Caco-2 (cell line): ENCODE measurements at places on chromosomes 12 and 14. TPM values are rescaled to one million over a fixed set of nuclear protein-coding genes. Genes with fewer than 3 reads are reported as not detected.

GRCh38 chr12:44488180-44488579 is 387.9 kb downstream of the NELL2 start:
- H3K4me3 ChIP-seq = no peak overlapping the region
- no peaks in the 10 kb centered on the region for H3K36me3 ChIP-seq
- H3K4me1 ChIP-seq = no peaks in the 10 kb centered on the region
- H3K27ac ChIP-seq = no peak overlapping the region

DNA sequence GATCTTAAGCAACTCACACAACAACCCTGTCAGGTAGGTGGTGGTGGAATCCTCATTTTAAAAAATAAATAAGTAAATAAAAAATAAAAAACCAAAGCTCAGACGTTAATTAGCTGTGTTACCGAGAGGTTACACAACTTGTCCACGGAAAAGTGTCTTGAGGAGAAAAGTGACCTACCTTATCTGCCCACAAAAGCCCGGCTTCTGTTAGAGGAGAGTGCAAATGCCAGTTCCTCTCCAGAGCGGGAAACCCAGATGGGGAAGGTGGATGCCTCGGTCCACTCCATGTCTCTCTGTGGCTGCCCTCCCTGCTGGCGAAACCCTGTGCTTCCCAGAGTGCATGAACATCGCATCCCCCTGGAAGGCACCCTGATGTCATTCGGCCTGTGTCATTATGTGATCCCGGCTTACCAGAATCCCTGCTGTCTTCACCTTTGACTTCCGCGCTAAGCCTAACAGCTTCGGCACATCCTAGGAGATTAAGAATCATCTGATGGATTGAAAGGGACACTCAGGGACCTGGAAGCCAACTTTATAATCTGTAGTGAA is 6.4 kb downstream of the MLXIP start:
- no peak overlapping the region for H3K27ac ChIP-seq
- no peak for DNase-seq
- no peaks in the 10 kb centered on the region for H3K27me3 ChIP-seq
- peaks cover 2% of the 10 kb centered on the region for H3K4me1 ChIP-seq
- H3K36me3 ChIP-seq = no peaks in the 10 kb centered on the region; the same call in 1 of the 2 replicates

DNA sequence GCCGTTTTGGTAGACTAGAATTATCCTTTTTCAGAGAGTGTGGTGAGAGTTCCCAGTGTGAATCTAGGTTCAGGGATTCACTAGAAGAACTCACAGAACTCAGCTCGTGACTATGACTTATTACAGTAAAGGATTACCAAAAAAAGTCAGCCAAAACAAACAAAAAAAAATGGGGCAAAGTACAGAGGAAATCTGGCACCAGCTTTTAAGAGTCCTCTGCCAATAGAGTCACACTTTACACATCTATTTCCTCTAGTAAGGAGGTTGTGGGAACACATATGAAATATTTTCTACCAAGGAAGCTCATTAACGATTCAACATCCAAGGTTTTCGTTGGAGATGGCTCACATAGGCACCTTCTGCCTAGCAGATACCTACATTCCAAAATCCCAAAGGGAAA is 28.2 kb downstream of the TSPAN19 start:
- H3K36me3 ChIP-seq = no peaks in the 10 kb centered on the region
- H3K4me1 ChIP-seq = no peaks in the 10 kb centered on the region
- H3K27me3 ChIP-seq = no peaks in the 10 kb centered on the region; the same call in 1 of the 2 replicates
- no peak overlapping the region for H3K4me3 ChIP-seq
- no peak overlapping the region for H3K27ac ChIP-seq
- no peak for DNase-seq

- no peak overlapping the region for H3K4me3 ChIP-seq
- DNase-seq = no peak
- H3K27ac ChIP-seq = peak overlapping the region; percentile 53
- H3K36me3 ChIP-seq = no peaks in the 10 kb centered on the region
- H3K4me1 ChIP-seq = peaks cover 13% of the 10 kb centered on the region; the same call in 1 of the 2 replicates
These were observed 73.3 kb upstream of the USP44 start for GRCh38 chr12:95624589-95624988.

CCDC38 gene
- total RNA-seq = not detected in 2 replicates

INTS13 gene
- 40.1 and 41.5 TPM in 2 replicates for total RNA-seq

GRCh38 chr12:94560431-94561221 is 89.7 kb downstream of the TMCC3 start:
- no peak for DNase-seq
- H3K27me3 ChIP-seq = no peaks in the 10 kb centered on the region
- H3K4me1 ChIP-seq = no peaks in the 10 kb centered on the region
- peak overlapping the region; percentile 8 for H3K27ac ChIP-seq
- H3K36me3 ChIP-seq = no peaks in the 10 kb centered on the region
- no peak overlapping the region for H3K4me3 ChIP-seq

DNA sequence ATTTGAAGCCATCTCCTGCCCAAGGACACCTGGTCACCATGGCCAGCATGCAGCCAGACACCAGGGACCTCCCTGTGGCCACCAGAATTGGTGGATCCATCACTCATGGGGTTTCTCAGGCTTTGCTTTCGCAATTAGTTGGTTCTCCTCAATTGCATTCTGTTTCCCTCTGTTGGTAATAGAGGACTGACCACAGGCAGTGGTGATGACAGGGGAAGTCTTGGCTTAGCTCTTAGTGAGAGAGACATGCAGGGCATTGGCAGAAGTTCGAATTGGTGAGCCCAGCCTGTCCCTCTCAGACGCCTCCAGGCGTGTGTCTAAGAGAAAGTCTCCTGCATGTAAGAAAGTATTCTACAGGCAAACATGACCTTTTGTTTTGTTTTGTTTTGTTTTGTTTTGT is 21.3 kb downstream of the HCAR2 start:
- DNase-seq = no peak
- H3K4me3 ChIP-seq = no peak overlapping the region
- no peak overlapping the region for H3K27ac ChIP-seq
- H3K27me3 ChIP-seq = no peaks in the 10 kb centered on the region

TTC9 gene
- total RNA-seq = 3.9 and 4.6 TPM in 2 replicates

TAS2R19 gene
- total RNA-seq = 4.8 and 5.7 TPM in 2 replicates
